ENCODE measurements at places on chromosomes 6 and 20.

- DNase-seq: no peak
Measured at GRCh38 chr6:126312013-126312665, 27.8 kb upstream of the CENPW start.

GRCh38 chr6:151494235-151494935 is 568 bp downstream of the CCDC170 start:
- no peak for DNase-seq

DNA sequence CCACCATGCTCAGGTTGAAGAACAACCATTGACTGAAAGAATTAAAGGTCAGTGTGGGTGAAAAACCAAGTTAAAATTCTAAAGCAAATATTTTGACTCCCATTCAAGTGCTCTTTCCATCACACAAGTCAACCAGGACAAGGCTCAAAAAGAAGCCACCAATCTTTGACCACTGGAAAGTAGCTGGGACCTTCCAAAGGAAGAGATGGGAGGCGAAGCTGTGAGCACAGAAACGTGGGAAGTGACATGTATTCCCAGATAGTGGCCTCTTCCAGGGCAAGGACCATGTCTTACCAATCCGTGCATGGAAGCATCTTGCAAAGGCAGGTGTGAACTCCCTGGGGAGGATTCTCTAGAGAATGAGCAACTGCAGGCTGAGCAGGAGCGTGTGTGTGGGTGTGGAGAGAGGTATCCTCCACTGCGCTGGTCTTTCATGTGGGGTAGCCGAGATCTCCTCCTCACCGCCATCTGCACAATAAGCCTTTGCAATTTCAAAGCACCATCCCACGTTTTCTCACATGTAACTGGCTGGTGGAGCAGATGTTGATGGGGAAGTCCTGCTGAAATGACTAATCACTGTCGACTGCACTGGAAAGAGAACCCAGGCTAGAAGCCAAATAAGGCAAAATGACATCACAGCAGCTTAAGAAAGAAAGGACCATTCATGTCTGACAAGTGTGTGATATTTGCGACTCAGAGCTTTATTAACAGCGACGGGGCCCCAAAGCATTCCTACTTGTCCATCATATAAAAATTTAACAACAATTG is 189.4 kb upstream of the RREB1 start:
- peak; percentile 55 for DNase-seq

GRCh38 chr6:45297320-45297719 is 30.8 kb upstream of the RUNX2 start:
- no peak for DNase-seq

- DNase-seq: no peak
Measured at GRCh38 chr20:54047720-54048119, 22.7 kb downstream of the BCAS1 start.

DNA sequence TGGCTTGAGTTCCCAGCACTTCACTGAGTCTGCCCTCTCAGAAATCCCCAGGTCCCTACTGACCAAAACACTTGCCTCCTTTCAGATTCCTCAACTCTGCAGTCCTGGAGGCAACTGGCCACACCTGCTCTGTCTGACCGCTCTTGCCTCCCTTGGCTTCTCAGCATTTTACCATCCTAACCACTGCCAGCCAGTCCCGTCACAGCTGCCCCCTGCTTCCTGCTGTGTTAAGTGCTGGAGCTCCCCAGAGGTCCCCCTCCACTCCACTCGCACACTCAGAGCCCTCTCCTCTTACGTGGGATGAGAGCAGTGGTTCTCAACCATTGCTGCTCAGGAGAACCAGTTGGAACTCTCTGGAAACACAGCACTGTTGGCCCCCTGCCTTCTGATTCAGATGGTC is 20.5 kb downstream of the ADAT2 start:
- DNase-seq: no peak
